ENCODE measurements at places on chromosomes 3 and 15.

- peak; percentile 6 for DNase-seq
These were observed 97.7 kb downstream of the RPL39L start for GRCh38 chr3:187041362-187042307.

GRCh38 chr3:36964331-36964730, 19.5 kb upstream of the TRANK1 start:
- no peak for DNase-seq

DNA sequence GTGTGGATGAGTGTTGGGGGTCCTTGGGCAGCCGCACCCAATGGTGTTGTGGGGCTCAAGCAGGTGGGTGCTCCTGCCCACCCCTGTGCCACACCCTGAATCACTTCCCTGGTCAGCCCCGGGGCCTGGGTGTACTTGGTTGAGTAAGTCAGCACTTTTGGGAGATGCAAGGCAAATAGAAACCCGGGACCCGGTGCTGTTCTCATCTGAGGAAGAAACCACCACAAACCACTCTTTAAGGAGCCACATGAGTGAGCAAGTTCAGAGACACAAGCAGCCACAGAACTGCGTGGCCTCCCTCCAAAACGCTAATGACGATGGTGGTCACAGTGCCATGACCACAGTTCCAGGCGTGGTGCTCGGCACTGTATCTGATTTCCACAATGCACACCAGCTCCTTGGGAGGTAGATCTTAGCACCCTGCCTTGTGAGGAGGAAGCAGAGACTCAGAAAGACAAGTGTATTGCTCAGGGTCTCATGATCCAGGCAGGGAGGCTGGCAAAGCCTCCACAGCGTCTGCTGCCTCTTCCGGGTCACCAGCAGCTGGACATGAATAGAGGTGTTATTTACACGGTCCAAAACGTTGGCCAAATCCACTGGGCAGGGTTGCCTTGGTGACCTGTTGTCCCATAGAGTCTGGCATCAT, 118.2 kb upstream of the ALDH1A3 start:
- DNase-seq = no peak

DNA sequence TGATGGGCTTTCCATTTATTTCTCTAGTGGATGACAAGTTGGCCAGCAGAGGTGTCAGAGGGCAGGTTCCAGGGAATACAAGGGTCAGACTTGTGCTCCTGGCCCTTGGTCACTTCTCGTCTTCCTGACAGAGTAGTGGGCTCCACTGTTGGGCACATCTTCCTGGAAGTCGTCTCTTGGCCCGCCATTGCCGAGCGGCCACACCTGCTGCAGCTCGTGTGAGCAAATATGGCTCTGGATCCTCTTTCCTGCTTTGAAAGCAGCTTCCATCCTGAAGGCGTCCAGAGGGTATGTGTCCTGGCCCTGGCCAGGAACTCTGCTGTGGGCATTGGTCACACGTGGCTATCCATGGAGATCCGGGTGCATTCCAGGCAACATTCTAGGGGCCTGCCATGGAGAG, 100.2 kb downstream of the SNRPN start:
- DNase-seq = no peak

- no peak for DNase-seq
These were observed 2.7 kb downstream of the MECOM start for GRCh38 chr3:169660709-169661360.

GRCh38 chr3:153103406-153103945, 58.5 kb upstream of the RAP2B start:
- no peak for DNase-seq

- DNase-seq = no peak
These were observed 84.6 kb upstream of the DPH6 start for GRCh38 chr15:35630532-35630931.
